Naive B cell (primary cell): ENCODE measurements at places on chromosomes 2 and 18. TPM values are rescaled to one million over a fixed set of nuclear protein-coding genes. Genes with fewer than 3 reads are reported as not detected.

DNA sequence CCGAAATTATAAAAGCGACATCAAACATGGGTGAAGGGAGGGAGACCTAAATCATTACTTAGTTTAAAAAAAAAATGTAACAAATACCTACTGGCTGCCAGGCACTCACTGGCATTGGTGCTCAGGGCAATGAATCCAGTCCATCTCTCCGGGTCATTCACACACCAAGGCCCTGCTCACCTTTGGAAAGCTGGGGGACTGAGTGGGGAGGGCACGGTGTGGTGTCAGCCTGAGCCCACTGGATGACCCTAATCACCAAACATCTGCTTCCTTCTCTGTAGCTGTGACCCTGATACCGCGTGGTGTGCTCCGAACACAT is 336 bp upstream of the DDX1 start:
- no peak for DNase-seq
- H3K27me3 ChIP-seq = no peaks in the 10 kb centered on the region
- H3K36me3 ChIP-seq = peaks cover 12% of the 10 kb centered on the region

DNA sequence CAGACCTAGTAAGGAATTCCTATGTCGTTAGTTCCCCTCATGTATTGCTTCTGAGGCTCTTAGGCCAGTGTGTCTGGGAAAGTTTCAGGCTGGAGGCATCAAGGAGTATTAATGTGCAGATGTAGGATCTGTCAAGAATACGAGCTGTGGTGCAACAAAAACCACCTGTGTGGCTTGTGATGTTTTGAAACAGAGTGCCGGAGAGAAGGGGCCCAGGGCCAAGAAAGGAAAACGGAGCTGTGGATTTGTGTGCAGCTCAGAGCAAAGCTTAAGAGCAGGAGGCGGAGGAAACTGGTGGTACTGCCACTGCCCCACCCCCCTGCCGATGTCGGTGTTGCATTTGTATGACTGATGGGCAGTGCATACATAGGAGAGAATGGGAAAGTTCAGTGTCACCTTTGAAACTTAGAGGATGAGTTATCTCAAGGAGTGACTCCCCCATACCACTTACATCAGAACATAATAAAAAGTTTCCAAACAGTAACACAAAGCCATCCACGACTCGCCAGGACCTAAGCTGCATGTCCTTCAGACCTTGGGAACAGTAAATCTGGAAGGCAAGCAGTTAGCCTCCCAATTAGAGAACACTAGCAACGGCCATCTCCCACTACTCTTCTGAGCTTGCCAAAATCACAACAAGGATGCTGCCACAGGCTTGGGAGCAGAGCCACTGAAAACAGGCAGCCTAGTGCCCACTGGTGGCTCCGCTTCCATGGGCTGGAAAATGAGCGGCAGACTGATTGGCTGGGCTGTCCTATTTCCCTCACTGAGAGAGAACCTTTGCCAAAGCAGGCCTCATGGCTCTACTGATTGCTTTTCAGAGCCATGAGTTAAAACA is 152.7 kb upstream of the NT5C1B start:
- H3K4me3 ChIP-seq = no peak overlapping the region
- no peak overlapping the region for H3K27ac ChIP-seq
- no peaks in the 10 kb centered on the region for H3K4me1 ChIP-seq
- DNase-seq = no peak

DNA sequence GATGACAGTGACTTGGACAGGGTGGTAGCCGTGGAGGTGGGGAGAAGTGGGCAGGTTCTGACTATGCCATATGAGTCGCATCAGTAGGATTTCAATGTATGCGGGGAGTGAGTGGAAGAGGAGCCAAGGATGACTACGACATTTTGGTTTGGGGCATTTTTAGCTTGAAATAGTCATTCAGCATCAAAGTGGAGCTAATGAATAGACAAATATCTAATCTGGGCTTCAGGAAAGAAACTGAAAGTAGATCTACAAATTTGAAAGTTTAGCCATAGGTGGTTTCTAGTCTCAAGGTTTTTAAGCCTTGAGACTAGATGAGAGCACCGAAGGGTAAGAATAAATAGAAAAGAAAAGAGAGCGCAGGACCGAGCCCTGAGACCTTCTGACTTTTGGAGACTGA is 58.3 kb downstream of the FEZ2 start:
- no peak for DNase-seq
- no peaks in the 10 kb centered on the region for H3K4me1 ChIP-seq
- H3K27me3 ChIP-seq = no peaks in the 10 kb centered on the region
- no peak overlapping the region for H3K27ac ChIP-seq
- no peaks in the 10 kb centered on the region for H3K36me3 ChIP-seq
- H3K4me3 ChIP-seq = no peak overlapping the region

DNA sequence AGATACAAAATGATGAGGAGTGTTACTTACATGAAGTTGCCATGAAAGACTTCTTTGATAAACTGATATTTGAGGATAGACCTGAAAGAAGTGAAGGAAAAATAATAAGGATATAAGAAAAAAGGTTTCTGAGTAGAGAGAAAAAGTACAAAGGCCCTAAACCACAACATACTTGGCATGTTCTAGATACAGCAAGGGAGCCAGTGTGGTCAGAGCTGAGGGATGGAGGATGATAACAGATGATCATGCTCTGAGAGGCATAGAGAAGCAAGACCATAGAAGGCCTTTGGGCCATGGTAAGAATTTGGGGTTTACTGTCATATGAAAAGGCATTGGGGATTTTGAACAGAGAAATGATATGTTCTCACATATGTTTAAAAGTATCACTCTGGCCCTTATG is 424.1 kb upstream of the CHST9 start:
- no peak overlapping the region for H3K27ac ChIP-seq
- no peaks in the 10 kb centered on the region for H3K36me3 ChIP-seq
- no peaks in the 10 kb centered on the region for H3K4me1 ChIP-seq
- no peak overlapping the region for H3K4me3 ChIP-seq

DNA sequence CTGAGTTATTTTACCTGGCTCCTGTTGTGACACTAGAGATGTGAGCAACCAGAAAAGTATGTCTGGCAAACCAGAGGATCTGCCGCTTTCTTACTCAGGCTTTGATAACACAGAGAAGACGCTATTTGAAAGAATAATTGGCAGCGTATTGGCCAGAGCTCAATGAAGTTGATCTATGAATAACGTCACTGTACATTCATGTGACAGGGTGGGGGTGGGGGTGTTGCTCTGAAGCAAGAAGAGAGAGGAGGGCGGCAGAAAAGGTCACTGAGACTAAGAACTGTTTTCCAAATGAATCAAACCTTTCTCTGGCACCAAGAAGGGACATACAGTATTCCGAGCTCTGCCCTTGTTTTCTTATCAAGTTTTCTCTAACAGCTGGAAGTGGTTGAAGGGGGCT is 1.7 kb upstream of the ONECUT2 start:
- DNase-seq = no peak

DNA sequence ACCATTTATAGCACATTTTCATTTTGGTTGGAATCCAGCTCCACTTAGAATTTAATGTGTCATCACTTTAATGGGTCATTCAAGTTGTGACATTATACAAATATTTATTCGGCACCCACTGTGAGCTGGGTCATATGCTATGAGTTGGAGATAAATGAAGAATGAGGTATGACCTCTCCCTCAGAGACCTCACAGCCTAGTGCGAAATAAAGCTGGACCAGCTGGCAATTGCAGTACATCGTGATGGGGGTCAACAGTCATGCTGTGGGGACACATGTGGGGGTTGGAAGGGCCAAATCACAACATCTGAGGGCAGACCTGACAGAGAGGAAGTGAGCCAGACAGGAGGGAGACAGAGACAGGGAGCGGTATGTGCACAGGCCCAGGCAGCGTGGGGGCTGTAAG is 175.4 kb downstream of the MAIP1 start:
- peaks cover 7% of the 10 kb centered on the region for H3K27me3 ChIP-seq
- H3K27ac ChIP-seq = no peak overlapping the region
- H3K36me3 ChIP-seq = no peaks in the 10 kb centered on the region

- DNase-seq = no peak
- no peak overlapping the region for H3K4me3 ChIP-seq
- no peaks in the 10 kb centered on the region for H3K27me3 ChIP-seq
- H3K27ac ChIP-seq = no peak overlapping the region
These were observed 987.4 kb downstream of the SUCLG1 start for GRCh38 chr2:83471655-83472054.

DNA sequence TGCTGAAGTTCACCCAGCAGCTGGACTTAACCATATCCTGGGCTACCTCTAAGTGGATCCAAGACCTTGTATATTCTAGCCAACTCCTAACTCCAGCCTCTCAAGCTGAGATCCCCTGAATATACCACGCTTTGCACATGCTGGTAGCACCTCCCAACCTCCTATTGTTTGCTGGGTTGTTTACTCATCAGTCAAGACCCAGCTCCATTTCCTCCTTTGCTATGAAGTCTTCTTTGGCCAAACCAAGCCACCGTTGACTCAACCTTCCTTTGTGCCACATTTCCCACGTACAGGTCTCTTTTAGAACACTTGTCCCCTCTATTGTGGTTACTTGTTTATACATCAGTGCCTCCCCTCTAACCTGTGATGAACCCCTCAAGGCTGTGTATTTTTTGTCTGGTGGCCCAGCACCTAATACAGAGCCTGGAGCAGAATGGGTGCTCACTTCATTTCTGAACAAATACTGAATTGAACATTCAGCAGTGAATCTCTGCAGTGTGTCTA is 267.8 kb upstream of the REV1 start:
- H3K4me1 ChIP-seq = peaks cover 29% of the 10 kb centered on the region
- DNase-seq = no peak
- no peak overlapping the region for H3K27ac ChIP-seq
- H3K4me3 ChIP-seq = no peak overlapping the region
- H3K27me3 ChIP-seq = no peaks in the 10 kb centered on the region

DNA sequence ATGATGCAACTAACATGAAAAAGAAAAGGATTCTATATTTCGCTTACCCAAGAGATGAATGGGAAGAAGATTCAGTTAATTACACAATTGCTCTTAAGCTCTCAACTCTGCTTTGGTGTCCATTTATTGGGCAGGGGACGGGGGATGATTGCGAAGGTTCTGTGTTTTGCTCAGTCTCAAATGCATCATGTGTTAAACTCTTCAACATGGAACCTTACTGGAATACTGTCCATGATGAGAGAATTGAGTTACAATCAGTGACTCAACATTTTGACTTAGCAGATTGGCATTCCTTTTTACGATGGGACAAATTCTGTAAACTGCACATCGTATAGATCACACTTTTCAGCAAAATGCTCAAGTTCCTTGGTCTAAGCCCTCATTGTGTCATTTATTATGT is 135.6 kb downstream of the RBMS1 start:
- no peak for DNase-seq
- H3K36me3 ChIP-seq = peaks cover 14% of the 10 kb centered on the region
- no peak overlapping the region for H3K4me3 ChIP-seq
- no peaks in the 10 kb centered on the region for H3K27me3 ChIP-seq
- no peak overlapping the region for H3K27ac ChIP-seq

The GBX2 gene
- polyA plus RNA-seq = not detected

The CCDC148 gene
- not detected for polyA plus RNA-seq

The HOXD11 gene
- not detected for polyA plus RNA-seq

The DNAJC5G gene
- polyA plus RNA-seq = not detected
